Breast epithelium (tissue), 4 donors: ENCODE measurements at places on chromosomes 11 and 22. TPM values are rescaled to one million over a fixed set of nuclear protein-coding genes. Genes with fewer than 3 reads are reported as not detected.
A peak's percentile ranks its signal among the peaks of the same experiment; 100 is the strongest.

DNA sequence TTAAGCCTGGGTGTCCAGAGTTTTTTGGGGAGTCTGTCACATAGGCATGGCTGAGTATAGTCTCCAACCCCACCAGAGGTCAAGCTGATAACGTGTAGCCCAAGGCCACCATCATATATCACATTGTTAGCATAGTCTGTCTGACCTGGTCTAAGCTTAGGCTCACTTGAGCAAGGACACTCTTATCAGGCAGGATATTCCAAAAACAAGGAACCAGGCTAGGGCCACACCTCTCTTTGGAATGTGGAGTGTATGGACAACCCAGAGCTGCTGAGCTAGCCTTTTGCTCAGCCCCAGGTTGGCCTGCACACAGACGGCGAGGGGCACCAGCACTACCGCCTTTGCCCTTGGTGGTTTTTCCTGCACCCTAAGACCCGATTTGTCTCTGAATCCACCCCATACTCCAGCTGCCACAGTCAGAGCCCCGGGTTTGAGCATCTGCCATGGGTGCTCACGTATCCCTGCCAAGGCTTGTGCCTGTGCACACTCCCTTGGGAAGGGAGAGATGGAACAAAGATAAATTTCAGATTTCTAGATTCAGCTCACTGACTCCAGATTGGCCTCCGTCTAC lies 7.2 kb downstream of the SNAP29 start:
- no peaks in the 10 kb centered on the region for H3K36me3 ChIP-seq
- H3K4me3 ChIP-seq, result no peak overlapping the region
- DNase-seq, result no peak
- no peaks in the 10 kb centered on the region for H3K27me3 ChIP-seq
- no peaks in the 10 kb centered on the region for H3K4me1 ChIP-seq

Gene MN1
- 2.0 TPM for total RNA-seq

Gene TMA7B
- total RNA-seq, result not detected

- no peaks in the 10 kb centered on the region for H3K4me1 ChIP-seq
- no peaks in the 10 kb centered on the region for H3K27me3 ChIP-seq
- H3K4me3 ChIP-seq, result no peak overlapping the region
- H3K36me3 ChIP-seq, result no peaks in the 10 kb centered on the region
- no peak for DNase-seq
- peak overlapping the region; percentile 49 for H3K27ac ChIP-seq
Measured at GRCh38 chr22:35380013-35380412, 883 bp upstream of the HMOX1 start.
